ENCODE measurements at places on chromosomes 13 and 19.

DNA sequence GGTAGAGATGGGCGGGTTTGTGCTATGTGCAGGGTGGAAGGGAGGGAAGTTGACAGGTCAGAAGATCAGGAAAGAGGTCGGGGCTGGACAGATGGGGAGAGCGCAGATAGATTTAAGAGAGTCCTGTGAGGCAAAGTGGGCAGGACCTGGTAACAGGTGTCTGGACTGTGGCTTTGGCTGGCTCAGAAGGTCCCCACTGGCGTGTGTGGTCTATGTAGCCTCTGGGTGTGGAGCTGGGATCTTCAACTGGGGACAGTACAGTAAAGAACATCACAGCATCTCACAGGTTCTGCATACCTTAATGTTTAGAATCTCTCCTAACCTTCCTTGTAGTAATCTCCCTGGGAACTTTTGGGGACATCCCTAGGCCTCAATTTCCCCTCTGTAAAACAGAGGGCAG lies 17.7 kb downstream of the CKM start:
- no peak for DNase-seq

- DNase-seq, result no peak
Observed at GRCh38 chr19:51009061-51009891, 7.9 kb upstream of the KLK8 start.

GRCh38 chr13:35912841-35913240 lies 218.3 kb downstream of the DCLK1 start:
- no peak for DNase-seq

DNA sequence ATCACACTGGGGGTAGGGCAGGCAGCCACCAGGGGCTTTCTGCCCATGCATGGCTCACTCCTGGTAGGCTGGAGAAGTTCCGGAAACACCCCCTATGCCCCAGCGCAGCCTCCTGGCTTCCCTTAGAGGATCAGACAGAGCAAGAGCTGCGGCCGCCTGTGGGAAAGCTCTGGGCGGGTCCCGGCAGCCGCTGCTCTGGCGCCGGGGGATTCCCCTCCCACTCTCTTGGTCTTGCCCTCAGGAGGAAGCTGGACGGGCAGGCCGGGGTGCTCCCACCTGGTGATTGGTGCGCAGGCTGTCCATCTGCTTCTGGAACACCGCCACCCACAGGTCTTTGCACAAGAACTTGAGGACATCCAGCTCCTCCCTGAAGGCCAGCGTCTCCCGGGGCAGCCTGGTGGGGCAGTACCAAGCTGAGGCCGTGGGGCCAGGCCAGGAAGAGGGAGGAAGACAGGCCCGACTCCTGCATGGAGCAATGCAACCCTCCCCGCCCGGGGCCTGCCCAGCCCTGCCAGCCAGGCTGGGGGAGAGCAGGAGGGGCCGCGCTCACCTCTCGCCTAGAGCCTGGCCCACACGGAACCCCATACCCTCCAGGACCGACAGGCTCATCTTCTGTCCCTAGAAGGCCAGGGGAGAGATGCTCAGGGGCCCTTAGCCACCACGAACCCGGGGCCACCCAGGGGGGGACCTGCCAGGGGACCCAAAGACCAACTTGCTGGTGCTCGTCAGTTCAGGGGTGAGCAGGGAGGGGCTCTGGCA lies 4.0 kb upstream of the NKPD1 start:
- DNase-seq, result no peak

DNA sequence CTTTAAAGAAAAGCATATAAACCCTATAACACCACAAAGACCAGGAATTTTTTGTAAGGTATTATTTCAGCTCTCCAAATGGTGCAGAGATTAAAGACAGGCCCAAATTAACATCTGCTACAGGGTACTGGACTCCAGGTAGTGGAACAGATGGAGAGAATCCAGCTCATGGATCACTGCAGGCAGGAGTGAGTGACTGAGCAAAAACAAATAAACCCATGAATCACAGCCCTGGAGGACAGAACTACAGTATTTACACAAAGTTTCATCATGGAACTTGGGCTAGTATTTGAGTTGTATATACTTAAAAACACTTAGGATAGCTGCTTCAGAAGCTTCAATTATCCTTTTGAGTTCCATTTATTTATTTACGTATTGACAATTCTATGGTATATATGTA lies 132.8 kb upstream of the SPRY2 start:
- no peak for DNase-seq

GRCh38 chr13:34555988-34556387 lies 386.1 kb upstream of the NBEA start:
- no peak for DNase-seq

DNA sequence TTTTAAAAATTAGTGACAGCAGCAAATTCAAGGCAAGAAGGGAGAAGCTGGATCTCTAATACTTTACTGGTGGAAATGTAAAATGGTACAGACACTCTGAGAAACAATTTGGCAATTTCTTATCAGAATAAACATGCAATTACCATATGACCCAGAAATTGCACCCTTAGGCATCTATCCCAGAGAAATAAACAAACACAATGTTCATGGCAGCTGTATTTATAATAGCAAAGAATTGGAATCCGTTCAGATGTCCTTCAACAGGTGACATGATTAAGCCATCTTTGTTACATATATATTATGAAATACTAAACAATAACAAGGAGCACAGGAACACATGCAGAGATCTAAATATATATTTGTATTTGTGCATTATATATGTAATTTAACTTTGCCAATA lies 756.5 kb downstream of the SLITRK1 start:
- DNase-seq, result no peak

DNA sequence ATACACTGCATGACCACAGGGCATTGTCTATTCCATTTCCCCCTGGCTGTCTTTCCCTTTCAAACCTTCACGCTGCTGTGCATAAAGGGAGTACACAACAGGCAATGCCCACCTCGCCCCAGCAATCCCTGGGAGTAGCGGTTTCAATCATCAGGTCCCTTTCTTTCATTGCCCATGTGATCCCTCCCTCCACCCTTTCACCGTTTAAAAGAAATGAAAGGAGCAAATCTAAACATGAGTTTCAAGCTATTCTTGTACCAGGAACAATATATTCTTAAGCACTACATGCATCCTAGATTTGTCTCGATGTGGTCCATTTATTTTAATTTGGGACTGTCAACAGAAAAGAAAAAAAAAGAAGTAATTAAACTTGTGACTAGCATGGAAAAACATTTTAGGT lies 123.4 kb upstream of the ARGLU1 start:
- no peak for DNase-seq

DNA sequence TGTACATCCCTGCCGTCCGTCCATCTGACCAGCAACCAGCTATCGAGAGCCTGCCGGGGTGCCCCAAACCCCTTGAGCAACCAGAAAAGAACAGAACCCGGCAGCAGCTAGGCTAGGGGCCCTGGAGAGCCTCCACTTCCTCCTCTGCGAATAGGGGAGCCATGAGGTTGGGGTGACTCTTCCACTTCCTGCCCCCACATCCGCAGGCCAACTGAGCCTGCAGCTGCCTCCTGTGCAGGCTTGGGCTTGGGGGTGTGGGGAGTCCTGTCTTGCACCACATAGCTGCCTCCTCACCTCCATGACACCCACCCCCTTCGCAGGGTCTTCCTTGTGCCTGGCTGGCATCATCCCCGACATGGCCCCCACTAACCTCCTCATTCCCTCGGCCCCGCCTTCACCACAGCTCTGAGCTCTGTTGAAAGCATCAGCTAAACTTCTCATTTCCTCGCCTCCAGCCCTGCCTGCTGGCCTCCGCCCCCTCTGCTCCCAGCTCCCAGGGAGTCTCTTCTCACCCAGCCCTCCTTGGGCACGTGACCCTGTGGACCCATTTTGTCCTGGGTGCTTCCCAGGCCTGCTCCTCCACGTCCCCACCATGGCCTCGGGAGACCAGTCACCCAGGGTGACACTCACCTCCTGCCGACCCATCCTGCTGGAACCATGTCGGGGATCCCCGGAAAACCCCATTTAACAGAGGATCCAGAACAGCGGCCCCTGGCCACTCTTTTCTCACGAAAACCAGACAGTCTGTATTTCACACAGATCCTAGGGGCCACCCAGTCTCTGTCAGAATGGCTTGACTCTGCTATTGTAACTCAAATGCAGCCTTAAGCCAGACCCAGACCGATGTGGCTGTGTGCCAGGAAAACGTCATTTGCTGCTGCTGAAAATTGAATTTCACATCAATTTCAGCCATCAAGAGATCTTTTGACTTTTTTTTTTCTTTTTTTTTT lies 50.4 kb downstream of the MYO9B start:
- DNase-seq, result peak; percentile 59

DNA sequence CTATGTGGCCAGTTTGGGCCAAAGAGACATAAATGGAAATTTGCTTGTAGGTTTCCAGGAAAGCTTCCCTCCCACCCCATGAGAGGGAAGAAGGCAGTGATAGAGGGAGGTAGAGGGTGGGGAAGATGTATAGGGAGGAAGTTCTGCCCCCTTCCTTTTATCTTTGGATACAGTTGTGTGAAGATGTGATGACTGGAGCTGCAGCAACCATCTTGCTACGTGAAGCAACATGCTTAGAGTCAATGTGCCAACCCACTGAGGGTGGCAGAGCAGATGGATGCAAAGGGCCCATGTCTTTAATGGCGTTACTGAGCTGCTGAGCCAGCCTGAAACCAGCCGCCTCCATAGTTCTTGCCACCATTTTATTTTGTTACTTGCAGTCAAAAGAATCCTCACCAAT lies 10.7 kb downstream of the VSIG10L start:
- DNase-seq, result no peak

DNA sequence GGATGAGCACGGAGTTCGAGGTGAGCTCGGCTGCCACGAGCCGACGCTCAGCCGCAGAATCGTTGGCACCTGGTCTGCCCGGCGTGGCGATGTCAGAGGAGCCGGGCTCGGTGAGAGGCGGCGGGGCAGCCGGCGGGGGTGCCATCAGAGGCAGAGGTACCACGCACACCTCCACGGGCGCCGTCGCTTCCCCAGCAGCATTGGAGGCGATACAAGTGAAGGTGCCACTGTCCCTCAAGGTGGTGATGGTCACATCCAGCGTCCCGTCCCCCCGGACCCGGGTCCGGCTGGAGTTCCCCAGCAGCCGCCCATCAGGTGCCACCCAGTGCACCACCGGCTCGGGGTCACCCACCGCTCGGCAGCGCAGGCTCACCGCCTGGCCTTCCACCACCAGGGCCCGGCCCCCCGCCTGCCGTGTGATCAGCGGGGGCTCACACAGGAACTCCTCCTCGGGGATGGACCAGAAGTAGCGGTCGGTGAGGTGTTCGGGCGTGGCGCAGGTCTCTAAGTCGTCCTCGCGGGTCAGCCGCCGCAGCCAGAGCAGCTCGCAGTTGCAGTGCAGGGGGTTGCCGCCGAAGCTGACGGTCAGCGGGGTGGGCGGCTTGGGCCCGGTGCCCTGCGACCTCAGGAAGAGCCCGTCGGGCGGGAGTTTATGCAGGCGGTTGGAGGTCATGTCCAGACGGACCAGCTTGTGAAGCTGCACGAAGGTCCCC lies 6.5 kb downstream of the LRFN1 start:
- no peak for DNase-seq

DNA sequence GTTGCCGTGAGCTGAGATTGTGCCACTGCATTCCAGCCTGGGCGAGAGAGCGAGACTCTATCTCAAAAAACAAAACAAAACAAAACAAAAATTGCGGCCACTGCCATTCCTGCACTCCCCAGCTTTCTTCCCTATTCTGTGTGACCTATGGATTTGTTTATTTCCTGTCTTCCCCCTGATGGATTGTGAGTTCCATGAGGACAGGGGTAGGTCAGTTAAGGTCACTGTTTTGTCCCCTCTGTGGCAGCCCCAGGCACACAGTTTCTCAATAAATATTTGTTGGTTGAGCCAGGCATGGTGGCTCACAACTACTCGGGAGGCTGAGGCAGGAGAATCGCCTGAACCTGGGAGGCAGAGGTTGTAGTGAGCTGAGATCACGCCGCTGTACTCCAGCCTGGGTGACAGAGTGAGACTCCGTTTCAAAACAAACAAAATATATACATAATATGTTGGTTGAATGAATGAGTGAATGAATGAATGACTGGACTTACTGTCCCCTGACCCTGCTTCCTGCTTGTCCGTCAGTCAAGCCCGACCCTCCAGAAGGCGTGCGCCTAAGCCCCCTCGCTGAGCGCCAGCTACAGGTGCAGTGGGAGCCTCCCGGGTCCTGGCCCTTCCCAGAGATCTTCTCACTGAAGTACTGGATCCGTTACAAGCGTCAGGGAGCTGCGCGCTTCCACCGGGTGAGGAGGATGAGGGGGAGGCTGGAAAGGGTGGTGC lies 5.0 kb downstream of the EBI3 start:
- no peak for DNase-seq

- DNase-seq, result no peak
Observed at GRCh38 chr13:106234636-106235035, 300.8 kb downstream of the EFNB2 start.

GRCh38 chr13:44259045-44260027 lies 114.3 kb upstream of the SERP2 start:
- no peak for DNase-seq

DNA sequence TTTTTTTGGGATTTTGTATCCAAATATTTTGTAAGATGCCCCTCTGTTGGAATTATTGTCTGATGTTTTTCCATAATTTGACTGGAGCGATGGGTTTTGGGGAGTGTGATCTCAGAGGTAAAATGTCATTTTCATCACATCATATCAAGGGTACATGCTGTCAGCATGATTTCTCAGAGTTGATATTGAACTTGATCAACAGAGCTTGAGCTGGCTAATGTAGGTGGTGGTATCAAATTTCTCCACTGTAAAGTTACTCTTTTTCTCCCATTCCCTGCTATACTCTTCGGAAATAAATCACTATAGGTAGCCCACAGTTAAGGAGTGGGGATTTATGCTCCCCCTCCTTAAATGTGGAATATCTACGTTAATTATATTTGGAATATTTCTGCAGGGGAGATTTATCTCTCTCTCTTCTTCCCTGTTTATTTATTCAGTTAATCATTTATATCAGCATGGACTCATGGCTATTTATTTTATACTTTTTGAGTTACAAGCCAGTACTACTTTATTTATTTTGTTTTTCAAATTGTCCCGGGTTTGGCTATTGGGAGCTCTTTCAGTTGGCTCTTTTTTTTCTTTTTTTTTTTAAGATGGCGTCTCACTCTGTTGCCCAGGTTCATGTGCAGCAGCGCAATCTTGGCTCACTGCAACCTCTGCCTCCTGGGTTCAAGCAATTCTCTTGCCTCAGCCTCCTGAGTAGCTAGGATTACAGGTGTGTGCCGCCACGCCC lies 8.8 kb downstream of the SETDB2 start:
- no peak for DNase-seq

GRCh38 chr13:94309997-94310855 lies 169.3 kb downstream of the DCT start:
- no peak for DNase-seq

GRCh38 chr19:41705393-41706174 lies 2.8 kb upstream of the CEACAM5 start:
- no peak for DNase-seq

- peak; percentile 25 for DNase-seq
Observed at GRCh38 chr13:112809332-112810315, 119.8 kb downstream of the ATP11A start.

All from pons (tissue), 1 donor.